Foreskin fibroblast (primary cell): ENCODE measurements at places on chromosomes 5 and 9.
A peak's percentile ranks its signal among the peaks of the same experiment; 100 is the strongest.

- no peak for DNase-seq
These were observed 72.0 kb upstream of the RAI14 start for GRCh38 chr5:34584165-34584564.

DNA sequence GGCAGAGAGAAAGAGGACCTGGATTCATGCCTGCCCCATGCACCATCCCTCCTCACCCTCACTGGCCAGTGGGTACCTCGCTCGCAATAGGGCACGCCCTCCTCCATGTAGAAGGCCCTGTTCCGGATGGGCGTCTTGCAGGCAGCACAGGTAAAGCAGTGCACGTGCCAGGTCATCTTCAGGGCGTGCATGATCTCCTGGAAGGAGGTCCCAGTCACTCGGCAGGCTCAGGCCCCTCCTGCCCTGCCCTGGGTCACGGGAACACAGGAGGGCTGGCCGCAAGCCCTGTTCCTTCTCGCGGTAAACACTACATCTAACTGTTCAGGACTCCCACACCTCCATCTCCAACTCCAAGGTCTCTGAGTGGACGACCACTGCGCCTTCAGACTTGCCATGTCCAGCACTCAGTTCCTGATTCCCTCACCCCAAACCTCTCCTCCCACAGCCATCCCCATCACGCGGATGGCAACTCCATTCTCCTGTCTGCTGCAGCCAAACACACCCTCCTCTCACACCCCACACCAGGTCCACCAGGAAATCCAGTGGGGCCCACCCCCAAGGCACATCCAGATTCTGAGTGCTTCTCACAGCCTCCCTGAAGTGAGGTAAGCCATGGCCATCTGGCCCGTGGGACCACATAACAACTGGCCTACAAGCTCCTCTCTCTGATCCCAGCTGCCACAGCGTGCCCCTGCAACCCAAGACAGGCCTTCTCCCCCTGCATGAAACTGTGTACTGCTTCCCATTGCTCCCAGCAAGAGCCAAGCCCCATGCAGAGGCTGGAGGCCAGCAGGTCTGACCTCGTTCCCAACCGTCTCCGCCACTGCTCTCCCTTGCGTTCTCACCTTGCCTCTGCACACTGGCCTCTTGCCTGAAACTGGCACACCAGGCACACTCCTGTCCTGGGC is 10.8 kb upstream of the DBN1 start:
- no peak for DNase-seq

GRCh38 chr5:148864113-148864841 is 37.9 kb downstream of the ADRB2 start:
- peak; percentile 30 for DNase-seq

- DNase-seq, result peak; percentile 57
These were observed 638.3 kb downstream of the CCDC171 start for GRCh38 chr9:16191191-16191590.

DNA sequence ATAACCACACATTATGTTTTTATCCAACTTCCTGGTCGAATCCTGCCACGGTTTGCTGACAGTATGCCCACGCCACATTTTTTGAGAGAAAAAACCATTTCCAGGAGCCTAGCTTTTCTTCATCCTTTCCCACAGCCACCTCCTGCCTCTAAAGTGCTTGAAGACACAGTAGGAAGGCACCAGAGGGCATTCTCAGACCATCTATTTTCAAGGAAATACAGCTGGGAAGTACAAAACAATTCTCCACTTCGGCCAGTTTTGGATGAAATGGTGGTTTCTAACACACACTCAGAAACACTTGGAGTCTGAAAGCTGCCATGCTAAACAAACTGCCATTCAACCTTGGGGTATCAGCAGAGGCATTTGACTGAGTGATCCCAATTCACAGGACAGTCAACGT is 86.3 kb upstream of the RPS23 start:
- peak; percentile 50 for DNase-seq

- peak; percentile 87 for DNase-seq
These were observed 258.3 kb downstream of the EPB41L4A start for GRCh38 chr5:112160652-112161391.

- DNase-seq, result no peak
These were observed 70.3 kb upstream of the CNTLN start for GRCh38 chr9:17064558-17064957.

DNA sequence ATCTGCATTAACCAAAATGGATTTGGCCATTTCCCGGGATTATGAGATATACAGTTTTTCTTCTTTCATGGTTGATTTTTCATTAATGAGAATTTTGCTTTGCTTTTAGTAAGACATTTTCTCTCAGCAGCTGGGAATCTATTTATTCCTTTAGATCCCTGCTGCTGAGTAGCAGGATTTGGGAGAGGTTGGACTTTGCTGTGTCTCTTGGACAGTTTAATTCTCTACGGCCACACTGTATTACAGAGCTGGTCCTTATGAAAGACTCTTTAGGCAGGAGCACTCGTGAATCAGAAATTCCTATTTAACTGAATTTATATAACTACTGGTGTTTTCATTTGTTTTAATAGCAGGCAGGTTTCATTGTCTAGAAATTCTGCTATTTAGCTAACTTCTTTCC is 1.6 kb downstream of the UNC13B start:
- DNase-seq, result no peak

GRCh38 chr5:38338455-38338854 is 80.1 kb downstream of the EGFLAM start:
- no peak for DNase-seq

GRCh38 chr5:113224605-113225065 is 210.2 kb downstream of the TSSK1B start:
- peak; percentile 32 for DNase-seq

- no peak for DNase-seq
These were observed 243.0 kb downstream of the IRX2 start for GRCh38 chr5:2508514-2508913.

DNA sequence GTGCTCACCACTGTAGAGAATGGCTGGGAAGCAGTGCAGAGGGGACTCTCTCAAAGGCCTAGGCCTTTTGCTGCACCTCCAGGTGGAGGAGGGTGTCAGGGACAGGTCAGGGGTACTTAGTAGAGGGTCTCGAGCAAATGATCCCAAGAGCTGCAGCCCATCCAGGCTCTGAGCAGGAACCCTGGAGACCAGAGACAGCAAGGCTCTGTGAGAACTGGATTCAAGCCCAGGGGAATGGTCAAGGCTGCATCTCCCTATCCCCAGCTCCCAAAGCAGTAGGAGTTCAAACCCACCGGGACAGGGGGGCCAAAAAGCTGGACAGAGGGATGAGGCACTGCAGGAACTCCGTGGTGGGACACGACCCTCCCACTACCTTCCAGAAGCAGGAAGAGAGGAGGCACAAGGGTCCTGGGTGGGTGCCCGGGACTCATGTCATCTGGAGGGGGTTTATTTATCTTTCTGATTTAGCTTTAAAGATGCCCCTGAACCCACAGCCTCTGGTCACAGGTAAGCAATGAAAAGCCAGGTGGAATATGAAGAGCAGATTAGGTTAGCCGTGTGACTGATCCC is 124.8 kb downstream of the MVB12B start:
- no peak for DNase-seq

DNA sequence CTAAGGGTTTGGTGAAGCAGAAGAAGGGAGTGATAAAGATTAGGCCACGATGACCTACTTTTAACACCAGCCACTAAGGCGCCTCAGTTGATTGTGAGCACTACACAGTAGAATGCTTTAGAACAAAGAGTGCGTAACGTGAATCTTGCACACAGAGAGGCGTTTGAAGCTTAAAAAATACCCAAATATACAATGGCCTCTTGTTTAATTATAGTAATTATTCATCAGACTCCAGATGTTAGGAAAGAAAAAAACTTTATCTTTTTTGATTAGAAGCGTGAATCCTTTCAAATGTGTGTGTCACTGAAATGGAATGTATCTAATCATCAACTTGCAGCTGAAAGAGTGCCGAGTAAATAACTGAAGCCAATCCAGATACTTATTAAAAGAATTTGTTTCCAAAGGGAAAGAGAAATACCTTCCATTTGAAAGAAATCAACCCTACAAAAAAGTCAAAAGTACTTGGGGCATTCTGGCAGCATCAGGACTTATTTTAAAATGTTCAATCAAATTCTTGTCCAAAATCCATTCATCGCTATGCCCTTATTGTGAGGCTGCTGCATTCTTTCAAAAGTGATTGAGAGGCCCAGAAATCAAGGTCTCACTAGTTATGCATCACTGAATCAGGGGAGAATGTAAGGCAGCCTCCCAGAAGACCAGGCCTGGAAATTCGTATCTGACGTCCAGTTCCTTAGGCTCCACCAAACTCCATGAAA is 337.5 kb downstream of the ZNF608 start:
- DNase-seq, result peak; percentile 53

DNA sequence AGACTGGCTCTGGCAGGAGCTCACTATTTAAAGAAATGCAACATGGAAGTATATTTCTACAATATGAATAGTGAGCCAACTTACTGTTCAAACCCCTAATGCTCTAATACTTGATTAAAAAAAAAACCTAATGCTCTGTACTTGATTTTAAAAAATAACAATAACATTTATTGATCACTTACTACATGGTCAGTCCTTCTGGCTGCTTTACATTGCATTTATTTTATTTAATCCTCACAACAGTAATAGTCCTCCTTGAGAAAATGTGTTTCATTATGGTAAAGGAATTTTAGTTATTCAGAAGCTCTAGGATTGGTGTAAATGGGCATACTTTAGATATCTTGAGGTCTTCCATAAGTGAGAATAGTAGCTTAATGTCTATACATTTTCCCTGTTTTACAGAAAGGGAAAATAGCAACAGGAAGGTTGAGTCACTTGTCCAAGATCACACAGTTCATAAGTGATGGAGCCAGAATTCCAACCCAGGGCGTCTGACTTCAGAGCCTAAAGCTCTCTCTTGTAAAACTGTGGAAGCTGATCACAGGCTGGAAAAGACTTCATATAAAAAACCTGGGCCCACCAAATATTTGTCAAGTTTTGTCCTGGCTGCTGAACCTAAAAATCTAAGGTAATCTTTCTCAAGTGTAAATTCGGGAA is 1.0 kb downstream of the STARD4 start:
- DNase-seq, result peak; percentile 17

DNA sequence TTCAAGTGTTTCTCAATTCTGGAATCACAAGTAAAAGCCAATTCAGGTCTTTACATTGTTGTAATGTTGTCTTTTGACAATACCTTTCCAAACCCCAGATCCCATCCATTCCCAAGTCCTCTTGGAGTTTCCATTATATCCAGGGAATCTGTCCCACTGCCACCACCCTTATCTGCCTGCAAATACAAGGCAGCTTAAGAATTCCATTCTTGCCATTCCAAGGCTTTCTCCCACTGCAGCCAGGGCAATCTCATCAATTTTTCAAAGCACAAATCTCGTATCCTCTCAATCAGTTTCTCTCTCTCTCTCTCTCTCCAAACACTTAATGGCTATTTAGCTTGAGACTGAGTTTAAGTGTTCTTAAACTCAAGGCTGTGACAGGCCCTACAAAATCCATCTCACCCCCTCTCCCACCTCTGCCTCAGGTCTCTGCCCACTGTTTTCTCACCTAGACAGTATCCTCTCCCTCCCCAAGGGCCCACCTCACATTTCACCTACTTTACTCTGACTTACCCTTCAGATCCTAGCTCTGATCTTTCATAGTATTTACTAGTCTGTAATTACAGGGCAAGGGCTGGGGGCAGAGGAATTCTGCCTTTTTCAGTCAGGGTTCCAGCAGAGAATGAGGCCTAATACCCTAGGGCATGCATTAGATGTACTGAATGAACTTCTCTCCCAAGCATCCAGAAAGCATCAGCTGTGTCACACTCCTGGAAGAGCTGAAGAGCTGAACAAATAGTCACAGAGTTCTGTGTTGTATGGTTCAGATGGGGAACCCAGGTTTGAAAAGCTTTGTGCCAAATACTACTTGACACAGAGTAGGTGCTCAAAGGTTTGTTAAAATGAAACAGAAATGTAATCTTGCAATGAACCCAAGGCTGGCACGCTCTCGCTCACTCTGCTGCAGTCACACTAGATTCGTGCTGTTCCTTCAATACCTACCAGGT is 46.0 kb downstream of the RAPGEF1 start:
- DNase-seq, result no peak

GRCh38 chr9:133460405-133461175 is 812 bp downstream of the CACFD1 start:
- no peak for DNase-seq

DNA sequence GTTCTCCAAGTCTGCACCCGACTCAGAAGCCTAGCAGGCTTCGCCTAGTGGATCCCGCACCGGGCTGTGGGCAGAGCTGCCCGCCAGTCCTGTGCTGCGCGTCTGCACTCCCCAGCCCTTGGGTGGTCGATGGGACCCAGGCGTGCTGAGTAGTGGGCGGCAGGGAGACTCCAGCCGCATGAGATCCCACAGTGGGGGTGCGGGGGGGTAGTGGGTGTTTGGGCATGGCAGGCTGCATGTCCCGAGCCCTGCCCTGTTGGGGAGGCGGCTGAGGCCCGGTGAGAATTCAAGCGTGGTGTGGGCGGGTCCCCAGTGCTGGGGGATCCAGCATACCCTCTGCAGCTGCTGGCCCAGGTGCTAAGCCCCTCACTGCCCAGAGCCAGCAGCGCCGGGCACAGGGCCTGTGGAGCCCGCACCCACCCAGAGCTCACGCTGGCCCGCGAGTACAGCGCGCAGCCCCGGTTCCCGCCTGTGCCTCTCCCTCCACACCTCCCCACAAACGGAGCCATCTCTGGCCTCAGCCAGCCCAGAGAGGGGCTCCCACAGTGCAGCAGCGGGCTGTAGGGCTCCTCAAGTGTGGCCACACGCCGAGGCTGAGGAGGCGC is 53.9 kb upstream of the BNC2 start:
- no peak for DNase-seq

GRCh38 chr5:79075646-79076426 is 6.3 kb downstream of the BHMT2 start:
- no peak for DNase-seq

DNA sequence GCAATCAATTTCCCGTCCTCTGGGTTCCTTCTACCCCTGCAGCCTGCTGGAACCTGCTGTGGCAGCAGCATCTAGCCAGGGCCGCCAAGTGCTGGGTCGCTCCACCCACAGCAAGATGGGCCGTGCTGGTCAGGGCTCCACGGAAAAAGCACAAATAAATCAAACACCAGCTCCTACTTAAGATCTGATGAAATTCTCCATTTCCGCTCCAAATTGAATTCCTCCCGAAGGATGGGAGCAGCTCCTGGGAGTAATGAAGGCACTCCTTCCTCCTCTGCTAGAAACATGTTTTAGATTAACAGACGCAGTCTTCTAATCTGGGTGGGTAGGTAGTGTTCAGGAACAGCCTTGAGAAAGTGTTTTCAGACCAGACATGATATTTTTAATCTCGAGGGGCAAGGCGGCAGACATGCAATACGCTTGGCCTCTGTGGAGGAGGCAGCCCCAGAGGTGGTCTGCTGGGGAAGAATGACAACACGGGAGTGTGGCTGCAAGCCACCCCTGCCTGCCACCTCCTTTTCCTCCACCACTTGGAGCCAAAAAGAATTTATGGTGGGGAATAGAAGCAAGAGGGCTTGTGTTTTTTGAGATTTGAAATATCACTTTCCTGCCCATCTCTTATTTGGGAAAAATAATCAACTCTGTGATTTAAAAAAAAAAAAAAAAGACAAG is 194.1 kb downstream of the AOPEP start:
- peak; percentile 76 for DNase-seq

GRCh38 chr5:123500471-123500870 is 11.5 kb upstream of the CSNK1G3 start:
- DNase-seq, result no peak

GRCh38 chr9:127021664-127022363 is 100.6 kb downstream of the ANGPTL2 start:
- DNase-seq, result peak; percentile 97
